ACHN (cell line): ENCODE measurements at places on chromosomes 1 and 21.

GRCh38 chr1:33286451-33287185, 30.3 kb downstream of the ZNF362 start:
- no peak for DNase-seq

DNA sequence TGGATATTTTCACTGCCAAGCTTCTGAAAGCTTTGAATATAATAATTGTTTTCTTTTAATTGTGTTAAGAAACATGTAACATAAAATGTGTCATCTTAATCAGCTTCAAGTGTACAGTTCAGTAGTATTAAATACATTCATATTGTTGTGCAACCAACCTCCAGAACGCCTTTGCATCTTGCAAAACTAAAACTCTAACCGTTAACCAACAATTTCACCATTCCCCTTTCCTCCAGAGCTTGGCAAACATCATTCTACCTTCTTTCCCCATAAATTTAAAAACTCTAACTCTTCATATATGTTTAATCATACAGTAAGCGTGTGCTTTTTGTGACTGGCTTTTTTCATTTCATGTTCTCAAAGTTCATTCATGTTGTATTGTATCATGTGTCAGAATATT, 2.1 kb downstream of the MNDA start:
- DNase-seq: no peak

- DNase-seq: no peak
Measured at GRCh38 chr1:93001893-93002292, 40.6 kb upstream of the DIPK1A start.

DNA sequence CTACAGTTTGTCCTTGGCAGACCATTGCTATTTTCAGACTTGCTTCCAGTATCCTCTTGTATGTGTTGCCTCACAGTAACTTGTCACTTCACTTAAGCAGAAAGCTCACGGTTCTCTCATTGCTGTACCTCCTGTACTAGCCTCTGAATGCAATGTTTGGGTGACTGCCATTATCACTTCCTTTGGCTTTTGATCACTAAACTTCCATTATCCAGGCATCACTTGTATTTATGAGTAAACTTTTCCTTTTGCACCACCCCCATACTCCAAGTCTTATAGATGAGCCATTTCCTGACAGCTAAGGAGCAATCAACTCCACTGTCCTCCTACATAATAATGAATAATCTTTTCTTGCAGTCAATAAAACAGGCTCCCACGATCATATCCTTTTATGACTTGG, 255.3 kb downstream of the PDE4B start:
- no peak for DNase-seq

DNA sequence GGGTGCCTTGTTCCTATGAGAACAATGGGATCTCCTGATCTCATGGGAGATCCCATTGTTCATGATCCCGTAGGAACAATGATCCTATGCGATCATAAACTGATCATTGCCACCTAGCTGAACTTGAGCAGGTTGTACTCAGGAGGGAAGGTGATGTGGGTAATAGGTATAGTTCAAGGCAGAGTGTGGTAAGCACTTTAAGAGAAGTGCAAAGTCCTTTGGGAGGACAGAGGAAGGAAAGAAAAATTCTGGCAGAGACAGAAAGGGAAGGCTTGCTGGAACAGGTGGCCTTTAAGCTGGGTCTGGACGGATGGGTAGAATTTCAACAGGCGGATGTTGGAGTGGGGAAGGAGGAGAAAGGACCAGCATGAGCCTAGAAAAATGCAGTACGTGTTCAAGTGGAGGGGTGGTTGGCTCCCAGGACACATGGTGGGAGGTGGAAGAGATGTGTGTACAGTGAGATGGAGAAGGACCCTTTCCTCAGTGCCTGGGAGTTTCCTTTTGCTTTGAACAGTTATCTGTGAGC, 22.3 kb downstream of the GREM2 start:
- no peak for DNase-seq

DNA sequence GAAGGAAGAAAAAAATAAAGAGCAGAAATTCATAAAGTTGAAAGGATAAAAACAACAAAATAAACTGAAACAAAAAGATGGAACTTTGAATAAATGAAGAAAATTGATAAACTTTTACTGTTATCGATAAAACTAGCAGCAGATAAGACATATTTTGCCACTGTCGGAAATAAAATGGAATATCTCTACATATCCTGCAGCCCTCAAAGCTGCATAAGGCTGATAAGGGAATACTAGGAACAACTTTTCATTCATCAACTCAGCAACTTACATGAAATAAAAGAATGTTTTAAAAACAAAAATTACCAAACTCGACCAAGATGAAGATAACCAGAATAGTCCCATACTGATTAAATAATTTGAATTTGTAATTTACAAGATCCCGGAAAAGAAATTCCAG, 48.0 kb upstream of the GRIK1 start:
- DNase-seq: no peak

DNA sequence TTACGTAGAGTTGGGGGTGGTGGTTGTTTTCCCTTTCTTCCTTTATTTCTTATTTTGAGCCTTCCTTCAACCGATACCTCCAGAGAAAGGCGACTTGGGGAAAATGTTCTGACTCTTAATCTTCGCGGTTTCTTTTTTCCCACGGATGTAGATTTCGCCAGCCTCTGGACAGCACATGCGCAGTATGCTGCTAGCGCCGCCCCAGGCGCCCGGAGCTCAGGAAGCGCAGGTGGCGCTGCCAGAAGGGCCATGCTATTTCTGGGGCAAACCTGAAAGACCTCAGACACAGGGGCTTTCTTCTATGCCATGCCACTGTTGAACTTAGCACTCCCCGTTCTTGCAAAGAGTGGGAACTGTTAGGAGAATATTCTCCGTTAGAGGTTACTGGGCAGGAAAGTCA, 392.1 kb downstream of the KIF26B start:
- no peak for DNase-seq
